ENCODE measurements at places on chromosomes 3 and 15.
A peak's percentile ranks its signal among the peaks of the same experiment; 100 is the strongest.

DNA sequence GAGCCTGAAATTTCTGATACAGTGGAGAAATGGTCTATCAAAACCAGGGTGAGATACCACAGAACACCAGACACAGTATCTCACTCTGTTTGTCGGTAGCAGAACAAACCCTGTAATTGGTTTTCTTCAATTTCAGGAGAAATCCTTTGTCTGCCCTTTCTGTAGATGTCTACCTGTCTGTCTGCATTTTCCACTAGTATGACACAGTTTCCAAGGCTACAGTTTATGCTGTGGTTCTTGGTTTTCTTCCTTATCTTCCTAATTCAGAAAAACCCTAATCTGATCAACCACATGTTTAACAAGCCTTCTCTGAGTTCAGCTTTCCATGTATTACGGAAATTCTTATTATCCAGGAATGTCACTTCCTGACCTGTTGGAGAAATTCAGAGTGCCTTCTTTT, 70.8 kb downstream of the SCN11A start:
- DNase-seq = no peak

DNA sequence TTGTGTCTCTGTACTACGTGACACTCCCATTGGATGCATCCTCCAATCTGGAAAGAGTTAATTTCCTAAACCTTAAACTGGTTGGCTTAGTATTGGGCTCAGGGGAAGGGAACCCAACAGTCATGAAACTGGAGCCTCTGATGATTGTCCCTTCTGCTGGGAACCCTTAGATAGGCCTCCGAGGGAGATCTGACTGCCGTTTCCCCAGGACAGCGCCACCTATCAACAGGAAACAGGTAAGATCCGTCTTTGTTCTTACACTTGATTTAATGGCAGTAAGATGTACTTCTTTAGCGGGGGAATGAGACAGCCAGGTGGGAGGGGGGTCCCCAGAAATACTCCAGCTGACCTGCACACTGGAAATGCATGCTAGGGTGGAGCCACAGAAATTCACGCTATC, 1749.6 kb downstream of the SI start:
- DNase-seq = no peak

- DNase-seq = peak; percentile 38
Measured at GRCh38 chr3:51777985-51778384, 1.1 kb downstream of the IQCF6 start.

DNA sequence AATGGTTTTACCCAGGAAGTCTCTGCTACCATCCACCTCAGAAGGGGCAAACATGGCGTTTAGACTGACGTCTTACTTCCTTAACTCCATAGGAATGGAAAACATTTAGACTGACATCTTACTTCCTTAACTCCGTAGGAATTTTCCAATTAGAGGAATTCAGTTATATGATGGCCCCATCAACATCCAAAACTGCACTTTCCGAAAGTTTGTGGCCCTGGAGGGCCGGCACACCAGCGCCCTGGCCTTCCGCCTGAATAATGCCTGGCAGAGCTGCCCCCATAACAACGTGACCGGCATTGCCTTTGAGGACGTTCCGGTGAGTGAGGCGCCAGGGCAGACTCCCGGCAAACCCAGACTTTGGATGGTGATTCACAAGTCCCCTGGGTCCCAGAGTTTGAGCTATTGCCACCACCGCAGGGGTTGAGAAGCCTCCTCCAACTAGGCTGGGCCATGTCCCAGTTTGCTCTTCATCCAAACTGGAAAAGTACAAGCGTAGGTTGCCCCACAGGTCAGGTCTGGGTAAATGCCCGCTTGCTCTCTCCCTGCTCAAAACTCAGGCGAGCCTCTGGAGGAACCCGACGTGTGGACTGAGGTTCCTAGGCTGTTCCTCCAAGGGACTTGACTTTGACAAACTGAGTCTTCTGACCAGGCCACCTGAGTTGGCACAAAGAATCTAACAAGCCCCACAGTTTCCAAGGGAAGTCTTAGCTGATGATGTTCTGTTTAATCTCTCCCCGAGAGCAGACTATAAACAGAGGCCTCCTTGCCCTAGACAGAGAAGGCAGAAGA, 57.7 kb downstream of the MESD start:
- DNase-seq = no peak

DNA sequence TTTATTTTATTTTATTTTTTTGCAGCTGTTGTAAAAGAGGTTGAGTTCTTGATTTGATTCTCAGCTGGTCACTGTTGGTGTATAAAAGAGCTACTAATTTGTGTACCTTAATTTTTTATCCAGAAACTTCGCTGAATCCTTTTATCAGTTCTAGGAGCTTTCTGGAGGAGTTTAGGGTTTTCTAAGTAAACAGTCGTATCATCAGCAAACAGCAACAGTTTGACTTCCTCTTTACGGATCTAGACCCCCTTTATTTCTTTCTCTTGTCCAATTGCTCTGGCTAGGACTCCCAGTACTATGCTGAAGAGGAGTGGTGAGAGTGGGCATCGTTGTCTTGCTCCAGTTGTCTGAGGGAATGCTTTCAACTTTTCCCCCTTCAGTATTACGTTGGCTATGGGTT, 165.8 kb upstream of the KCNMB2 start:
- no peak for DNase-seq

DNA sequence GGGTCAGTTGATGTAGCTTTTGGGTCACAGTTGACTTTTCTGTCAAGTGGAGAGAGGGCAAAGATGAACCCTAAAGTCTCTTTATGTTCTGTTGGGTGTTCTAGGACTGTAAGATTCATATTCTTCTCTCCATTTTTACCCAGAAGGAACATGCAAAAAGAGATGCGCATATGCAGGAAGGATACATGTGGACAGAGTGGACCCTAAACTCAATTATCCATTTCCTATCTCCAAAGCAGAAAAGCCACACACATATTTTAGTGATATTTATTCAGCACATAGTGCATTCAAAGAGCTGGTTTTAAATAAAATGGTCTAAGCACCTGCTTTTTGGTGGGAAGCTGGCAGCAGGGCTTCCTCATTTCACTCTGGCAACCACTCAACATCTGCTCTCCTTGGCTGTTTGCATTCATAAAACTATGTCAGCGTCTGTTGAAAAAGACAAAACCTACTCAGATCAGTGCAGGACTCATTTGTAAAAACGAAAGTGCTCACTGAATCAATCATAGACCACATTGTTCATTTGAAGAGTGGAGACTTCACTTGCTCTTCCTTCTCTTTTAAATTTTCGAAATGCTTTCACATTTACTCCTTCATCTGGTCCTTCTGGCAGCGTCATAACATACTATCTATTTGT, 96.6 kb downstream of the SEMA6D start:
- no peak for DNase-seq

- peak; percentile 74 for DNase-seq
Measured at GRCh38 chr15:68431792-68432401, at the start of gene ITGA11. Gene ITGA11, minus strand, starts transcription at chr15:68432163. Its CDS starts 97 bp downstream, at chr15:68432066.

DNA sequence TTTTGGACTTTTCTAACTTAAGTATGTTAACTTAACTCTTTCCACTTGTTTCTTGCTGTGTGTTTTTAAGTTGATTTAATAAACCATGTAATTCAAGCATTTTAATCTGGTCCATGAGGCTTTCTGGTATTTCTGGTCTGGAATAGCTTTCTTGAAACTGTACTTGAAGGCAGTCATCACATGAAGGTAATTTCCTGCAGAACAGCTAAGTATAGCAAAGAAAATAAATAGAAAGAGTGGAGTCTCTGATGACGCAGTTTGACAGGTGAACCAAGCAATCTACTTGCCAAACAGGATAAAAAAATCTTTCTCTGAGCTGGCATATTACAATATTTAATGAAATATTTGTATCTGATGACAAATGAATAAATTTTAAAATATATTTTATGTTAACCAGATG, 74.9 kb downstream of the BTLA start:
- no peak for DNase-seq

GRCh38 chr15:66006986-66007385, 137.7 kb downstream of the RAB11A start:
- DNase-seq = no peak

DNA sequence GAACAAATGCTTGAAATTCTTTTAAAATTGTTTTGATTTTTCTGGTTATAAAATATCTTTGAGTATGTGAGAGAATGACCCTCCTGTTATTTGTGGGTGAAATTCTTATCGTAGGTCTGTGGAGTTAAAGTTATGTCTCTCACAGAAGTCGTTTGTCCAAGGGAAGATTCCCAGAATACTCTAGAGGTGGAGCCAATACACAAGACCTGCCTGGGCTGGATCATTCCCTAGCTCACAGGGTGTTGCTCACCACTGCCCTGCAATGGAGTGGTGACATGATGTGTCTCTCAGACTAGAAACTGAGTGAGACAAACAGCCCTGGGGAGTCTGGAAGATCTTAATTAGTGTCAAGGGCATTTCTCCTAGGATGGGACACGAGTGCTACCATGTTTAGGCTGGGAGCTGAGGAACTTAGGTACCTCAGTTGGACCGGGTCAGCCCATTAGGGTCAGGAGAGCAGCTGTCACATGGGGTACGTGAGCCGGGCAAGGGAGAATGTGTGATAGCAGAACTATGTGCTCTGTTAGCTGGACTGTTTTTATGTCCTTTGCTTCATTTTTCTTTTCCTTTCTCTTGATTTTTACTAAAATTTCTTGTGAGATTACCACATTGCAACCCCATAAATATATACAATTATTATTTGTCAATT, 53.6 kb upstream of the MYO5C start:
- DNase-seq = no peak

DNA sequence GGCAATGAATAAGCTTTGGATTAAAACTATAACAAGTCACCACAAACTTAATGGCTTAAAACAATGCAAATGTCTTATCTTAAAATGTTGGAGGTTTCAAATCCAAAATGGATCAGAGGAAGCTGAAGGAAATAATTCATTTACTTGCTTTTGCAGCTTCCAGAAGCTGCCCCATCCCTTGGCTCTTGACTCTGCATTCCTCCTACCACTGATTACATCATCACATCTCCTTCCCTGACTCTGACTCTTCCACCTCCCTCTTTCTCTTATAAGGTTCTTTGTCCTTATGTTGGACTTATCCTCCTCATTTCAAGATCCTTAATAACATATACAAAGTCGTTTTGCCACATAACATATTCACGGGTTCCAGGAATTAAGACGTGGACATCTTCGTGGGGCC, 982.8 kb upstream of the ROBO1 start:
- DNase-seq = no peak

- no peak for DNase-seq
Measured at GRCh38 chr3:134576426-134576825, 74.4 kb downstream of the KY start.

- DNase-seq = no peak
Measured at GRCh38 chr15:62777671-62778070, 264.9 kb upstream of the TPM1 start.

- peak; percentile 22 for DNase-seq
Measured at GRCh38 chr3:69838217-69838616, 99.0 kb downstream of the MITF start.

GRCh38 chr3:96354742-96355141, 459.7 kb upstream of the EPHA6 start:
- no peak for DNase-seq

DNA sequence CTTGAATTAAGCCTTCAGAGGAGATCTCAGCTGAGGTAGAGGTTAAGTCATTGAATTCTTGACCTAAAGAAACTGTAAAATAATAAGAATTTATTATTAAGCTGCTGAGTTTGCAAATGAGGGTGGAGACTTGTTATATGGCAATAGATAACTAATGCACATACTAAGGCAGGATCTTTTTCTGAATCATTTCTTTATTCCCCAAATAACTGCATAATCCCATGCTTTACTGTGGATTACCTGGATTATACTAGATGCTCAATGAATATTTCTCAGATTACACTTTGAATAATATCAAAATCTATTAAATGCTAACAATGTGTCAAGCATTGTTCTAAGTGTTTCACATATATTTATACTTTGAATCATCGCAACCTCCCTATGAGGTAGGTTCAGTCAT, 532.5 kb downstream of the NAALADL2 start:
- no peak for DNase-seq

GRCh38 chr3:14343338-14344112, 58.9 kb upstream of the SLC6A6 start:
- no peak for DNase-seq

DNA sequence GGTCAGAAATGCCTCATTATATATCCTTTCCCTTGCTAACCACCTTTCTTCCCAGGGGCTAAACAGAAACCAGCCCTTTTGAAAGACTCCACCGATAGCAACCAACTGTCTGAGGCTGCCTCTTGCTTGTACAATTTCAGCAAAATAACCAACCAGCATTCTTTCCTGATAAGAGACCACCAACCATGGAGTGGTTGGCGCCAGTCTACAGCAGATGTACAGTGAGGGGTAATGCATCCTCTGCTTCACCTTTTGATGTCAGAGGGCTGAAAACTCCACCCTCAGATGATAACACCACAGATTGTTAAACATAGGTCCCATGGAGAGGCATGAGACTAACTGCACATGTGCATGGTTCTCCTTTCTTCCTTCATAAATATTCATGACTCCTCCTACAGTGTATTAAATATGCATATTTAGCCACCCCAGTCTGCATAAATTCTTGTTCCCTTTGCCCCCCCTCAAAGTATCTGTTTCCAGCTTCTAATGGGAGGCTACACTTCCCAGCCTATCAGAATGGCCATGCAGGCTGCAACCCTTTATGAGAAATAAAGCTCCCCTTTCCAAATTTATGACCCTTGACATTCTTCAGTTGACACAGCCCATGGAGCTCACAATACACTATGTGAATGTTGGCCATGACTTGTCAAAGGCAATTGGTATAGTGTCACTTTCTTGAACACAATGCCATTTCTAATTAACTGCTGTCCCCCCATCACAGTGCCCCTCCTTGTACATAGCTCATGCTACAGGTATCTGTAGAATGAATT, 48.3 kb downstream of the GABRB3 start:
- DNase-seq = no peak

GRCh38 chr3:173399044-173399443, 1.5 kb downstream of the NLGN1 start:
- DNase-seq = no peak

DNA sequence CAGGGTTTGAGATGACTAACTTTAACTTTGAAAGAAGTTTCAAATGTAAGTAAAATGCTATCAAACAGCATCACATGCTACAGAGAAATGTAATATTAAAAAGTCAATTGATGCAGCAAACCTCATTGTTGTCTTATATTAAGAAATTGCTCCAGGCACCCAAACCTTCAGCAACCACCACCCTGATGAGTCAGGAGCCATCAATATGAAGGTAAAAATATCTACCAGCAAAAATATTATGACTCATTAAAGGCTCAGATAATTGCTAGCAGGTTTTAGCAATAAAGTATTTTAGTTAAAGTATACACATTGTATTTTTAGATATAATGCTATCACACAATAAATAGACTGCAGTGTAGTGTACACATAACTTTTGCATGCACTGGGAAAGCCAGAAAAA, 746.3 kb downstream of the ZPLD1 start:
- DNase-seq = no peak

GRCh38 chr3:59688636-59689035, 638.8 kb upstream of the CFAP20DC start:
- no peak for DNase-seq

DNA sequence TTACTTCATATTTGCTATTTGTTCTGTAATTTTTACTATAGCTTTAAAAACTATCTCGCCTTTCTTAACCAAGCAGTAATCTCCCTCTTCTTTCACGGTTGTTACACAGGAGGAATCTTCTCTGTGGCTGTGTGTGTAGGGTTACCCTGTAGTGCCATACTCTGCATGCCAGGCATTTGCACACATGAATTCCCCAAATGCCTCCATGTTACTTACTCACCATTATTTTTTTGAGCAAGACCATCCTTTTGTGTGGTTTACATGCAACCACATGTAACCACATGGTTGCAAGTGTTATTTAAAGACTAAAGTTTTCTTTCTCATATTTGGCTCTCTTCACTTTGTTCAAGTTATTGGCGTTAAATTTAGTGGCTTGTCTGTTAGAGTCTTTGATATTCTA, 45.5 kb downstream of the HPS3 start:
- DNase-seq = no peak
